ENCODE measurements at places on chromosomes 16 and 17.
A peak's percentile ranks its signal among the peaks of the same experiment; 100 is the strongest.

DNA sequence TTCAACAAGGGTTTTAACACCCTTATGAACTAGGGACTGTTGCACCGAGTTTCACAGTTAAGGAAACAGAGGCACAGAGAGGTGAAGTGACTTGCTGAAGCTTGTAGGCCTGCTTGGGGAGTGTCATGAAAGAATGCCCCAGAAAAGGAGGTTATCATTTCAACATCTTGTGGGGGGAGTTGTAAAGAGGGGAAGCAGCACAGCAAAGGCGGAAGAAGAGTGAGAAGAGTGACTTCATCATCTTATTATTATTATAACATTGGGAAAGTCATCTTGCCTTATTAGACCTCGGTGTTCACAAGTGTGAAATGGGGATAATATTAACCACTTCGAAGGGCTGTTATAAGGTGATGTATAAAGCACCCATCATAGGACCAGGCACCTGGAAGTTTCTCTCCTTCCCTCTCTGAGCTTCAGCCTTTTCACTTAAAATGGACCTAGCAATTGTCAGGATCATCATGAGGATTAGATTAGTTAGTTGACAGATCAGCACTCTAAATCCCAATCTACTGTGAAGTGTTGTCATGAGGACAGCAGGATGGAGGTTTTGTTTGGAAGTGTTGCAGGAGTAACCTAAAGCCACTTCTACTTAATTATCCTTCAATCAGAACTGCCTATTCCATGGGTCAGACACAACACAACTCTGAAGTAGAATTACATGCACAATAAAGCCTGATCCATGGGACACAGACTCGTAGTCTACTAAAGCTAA is 2.3 kb downstream of the CCL4 start:
- DNase-seq, result no peak

DNA sequence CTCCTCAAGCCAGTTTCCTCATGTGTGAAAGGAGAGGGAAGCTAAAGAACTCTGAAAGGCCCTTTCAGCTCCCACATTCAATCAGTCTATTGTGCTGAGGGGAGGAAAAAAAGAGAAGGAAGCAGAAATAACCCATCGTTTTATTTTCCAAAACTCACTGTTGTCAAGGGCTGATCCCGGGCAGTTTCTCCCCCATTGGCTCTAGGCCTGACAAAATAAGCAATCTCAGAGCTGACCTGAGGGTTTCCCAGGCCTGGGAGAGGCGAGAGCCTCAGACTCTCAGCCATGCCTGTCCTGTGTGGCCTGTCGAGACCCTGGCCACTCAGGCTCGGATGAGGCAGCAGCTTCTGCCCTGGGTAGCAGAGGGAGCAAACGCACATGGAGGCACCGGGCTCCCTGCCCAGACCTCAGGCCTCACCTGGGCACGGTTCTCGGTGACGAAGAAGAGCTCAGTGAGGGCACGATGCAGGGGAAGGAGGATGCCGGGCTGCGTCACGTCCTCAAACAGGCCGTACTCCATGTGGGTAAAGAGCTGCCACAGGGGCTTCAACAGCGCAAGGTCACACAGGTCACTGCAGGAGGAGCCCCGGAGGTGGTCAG is 45.0 kb upstream of the ATP2A3 start:
- no peak for DNase-seq

GRCh38 chr16:84765616-84766580 is 53.9 kb upstream of the CRISPLD2 start:
- no peak for DNase-seq

GRCh38 chr17:45775148-45775547 is 9.0 kb upstream of the CRHR1 start:
- DNase-seq, result no peak

DNA sequence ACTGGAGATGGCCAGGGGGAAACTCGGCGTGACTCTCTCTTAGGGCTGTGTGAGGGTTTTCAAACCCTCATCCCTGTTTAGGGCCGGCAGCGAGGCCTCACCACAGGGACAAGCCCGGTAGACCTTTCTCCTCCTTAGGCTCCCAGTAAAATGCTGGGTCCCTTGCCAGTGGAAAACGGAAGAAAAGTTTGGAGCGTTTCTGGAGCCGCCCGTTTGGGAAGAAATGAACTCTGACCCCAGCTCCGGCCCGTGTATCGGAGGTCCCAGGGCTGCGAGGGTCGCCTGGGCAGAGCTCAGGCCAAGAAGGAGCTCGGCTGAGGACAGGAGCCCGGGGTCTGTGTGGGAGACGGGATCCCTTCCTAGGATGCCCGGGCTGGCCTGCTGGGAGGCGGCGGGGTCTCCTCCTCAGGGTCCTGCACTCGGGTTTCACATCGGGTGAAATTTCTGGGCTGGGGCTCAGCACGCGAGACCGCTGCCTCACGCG is 23.2 kb downstream of the ZNF213 start:
- DNase-seq, result no peak

- no peak for DNase-seq
Observed at GRCh38 chr17:5931616-5932015, 138.6 kb upstream of the WSCD1 start.

DNA sequence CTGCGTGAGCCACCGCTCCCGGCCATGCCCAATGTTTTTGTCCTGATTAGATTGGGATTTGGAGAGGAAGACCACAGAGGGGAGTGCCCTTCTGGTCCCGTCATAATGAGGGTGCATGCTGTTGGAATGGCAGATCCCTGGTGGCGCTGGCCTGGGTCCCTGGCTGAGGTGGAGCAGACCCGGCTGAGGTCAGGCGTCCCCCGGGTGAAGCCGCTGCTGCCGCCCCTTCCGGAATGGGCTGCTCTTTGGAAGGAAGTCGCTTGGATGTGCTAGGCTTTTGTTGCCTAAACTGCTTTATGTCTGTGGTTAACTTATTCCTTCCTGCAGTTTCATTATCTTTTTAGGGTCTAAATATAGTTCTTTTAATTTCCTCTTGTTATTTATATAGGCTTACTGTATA is 120.3 kb upstream of the CHMP6 start:
- DNase-seq, result no peak

GRCh38 chr17:78842881-78843565 is 2.4 kb upstream of the USP36 start:
- DNase-seq, result peak; percentile 50

DNA sequence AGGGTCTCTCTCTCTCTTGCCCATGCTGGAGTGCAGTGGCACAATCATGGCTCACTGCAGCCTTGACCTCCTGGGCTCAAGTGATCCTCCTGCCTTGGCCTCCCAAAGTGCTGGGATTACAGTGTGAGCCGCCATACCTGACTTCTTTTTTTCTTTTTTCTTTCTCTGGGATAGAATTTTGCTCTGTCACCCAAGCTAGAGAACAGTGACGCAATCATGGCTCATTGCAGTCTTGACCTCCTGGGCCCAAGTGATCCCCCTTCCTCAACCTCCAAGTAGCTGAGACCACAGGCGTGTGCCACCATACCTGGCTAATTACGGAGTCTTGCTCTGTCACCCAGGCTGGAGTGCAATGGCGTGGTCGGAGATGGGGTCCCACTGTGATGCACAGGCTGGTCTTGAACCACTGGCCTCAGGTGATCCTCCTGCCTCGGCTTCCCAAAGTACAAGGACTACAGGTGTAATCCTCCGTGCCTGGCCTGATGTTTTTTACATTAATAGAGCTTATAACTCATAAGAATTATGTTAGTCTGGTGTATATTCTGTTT is 76.5 kb downstream of the BCAS3 start:
- no peak for DNase-seq

- peak; percentile 73 for DNase-seq
Observed at GRCh38 chr16:67530013-67530939, 1.6 kb downstream of the RIPOR1 start.

DNA sequence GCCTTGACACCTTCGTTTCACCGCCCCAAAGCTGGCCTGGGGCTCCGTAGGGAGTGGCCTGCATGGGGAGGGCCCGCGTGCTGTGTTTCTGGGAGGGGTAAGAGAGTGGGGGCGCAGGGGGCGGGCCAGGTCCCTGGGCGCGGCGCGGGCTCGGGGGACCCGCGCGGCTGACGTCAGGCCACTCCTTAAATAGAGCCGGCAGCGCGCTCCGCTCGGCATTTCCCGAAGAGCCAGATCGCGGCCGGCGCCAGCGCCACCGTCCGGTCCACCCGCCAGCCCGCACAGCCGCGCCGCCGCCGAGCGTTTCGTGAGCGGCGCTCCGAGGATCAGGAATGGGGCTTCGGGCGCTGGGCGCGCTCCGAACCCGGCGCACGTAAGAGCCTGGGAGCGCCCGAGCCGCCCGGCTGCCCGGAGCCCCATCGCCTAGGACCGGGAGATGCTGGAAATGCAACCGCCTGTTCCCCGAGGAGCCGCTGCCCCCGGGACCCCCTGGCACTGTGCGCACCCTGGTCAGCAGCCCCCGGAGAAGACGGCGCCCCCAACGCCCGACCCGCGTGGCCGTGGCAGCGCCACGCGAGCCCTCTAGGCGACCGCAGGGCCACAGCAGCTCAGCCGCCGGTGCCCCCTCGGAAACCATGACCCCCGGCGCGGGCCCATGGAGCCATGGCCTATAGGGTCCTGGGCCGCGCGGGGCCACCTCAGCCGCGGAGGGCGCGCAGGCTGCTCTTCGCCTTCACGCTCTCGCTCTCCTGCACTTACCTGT is at the start of gene HS3ST2:
TSS of gene HS3ST2 (plus strand) at position 215 of the 763 bp plus-strand sequence. CDS start at position 664, 449 bp downstream.
- no peak for DNase-seq

- no peak for DNase-seq
Observed at GRCh38 chr17:45150911-45151809, 2.9 kb downstream of the HEXIM1 start.

- DNase-seq, result no peak
Observed at GRCh38 chr17:28760601-28761562, 17.1 kb downstream of the TRAF4 start.

DNA sequence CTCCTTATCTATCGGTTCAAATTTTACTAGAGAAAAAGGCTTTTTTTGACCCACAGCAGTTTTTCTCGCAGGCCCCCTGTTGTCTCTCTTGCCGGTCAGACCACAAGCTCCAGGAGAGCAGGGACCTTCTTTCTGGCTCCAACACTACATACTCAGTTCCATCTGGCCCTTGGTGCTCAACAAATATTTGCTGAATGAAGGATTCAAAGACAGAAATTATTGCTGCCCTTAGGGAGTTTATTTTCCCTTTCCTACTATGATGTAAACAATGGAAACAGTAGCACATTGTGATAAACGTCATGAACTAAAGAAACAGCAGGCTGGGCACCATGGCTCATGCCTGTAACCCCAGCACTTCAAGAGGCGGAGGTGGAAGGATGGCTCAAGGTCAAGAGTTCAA is 59.0 kb upstream of the ATP2A3 start:
- DNase-seq, result no peak

GRCh38 chr17:7903154-7904103 is 12.7 kb downstream of the RNF227 start:
- DNase-seq, result no peak

GRCh38 chr17:72171703-72172667 is 51.2 kb downstream of the SOX9 start:
- DNase-seq, result peak; percentile 41

GRCh38 chr17:43905985-43906852 is 1.1 kb downstream of the MPP2 start:
- DNase-seq, result peak; percentile 53

GRCh38 chr17:8326511-8327302 is 12.9 kb upstream of the ODF4 start:
- peak; percentile 14 for DNase-seq

- DNase-seq, result no peak
Observed at GRCh38 chr17:81976332-81977210, 858 bp upstream of the ASPSCR1 start.

DNA sequence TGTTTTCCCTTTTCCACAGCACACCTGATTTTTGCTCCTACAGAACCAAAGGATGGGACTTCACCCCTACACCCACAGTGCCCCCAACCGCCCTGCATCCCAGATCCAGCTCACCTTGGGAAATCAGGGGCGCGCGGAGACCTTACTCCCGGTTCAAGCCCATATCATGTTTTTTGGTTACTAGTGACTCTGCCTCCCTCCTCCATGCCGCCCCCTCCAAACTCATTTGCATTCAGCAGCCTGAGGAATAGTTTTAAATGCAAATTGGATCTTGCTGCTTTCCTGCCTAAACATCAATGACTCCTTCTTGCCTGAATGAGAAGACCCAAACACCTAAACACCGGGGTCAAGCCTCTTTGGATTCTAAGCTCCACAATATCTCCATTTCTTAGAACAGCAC is 331.8 kb downstream of the TMEM114 start:
- DNase-seq, result no peak

GRCh38 chr17:29019475-29020181 is 13.8 kb upstream of the SEZ6 start:
- DNase-seq, result no peak

DNA sequence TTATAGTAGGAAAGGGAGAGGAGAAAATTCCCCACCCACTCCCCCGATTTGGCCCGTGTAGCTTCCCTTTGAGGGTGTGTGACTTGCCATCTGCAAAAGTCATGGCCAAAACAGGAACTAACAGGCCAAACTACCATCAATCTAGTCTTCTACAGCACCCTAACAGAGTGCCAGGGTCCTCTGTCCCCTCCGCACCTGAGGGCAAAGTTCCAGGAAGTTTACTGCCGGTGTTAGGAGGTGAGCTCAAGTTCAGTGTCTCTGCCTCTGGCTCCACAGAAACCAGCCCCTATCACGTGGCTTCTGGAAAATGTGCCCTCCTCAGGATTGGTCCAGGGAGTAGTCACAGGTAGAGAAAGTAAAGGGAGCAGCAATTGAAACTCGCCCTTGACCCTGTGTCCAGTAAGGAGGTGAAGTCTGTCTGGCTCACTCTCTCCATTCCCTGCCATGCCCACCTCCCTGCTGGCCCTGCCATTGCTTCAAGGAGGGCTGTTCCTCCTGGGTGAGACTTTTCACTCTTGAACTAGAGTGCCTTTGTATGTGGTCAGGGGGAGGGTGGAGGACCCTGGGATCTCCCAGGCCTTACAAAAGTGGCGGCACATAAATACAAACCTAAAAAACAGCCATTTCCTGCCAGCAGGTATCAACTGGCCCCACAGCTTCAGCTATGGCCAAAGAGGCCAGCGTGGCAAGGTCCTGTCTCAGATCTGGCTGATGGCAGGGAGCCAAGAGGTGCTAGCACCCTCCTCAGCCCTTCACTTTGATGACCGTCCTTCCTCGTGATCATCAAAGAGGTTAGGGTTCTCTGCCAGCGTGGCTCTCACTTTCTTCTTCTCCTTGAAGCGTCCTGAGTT is 5.3 kb downstream of the PRR15L start:
- no peak for DNase-seq

DNA sequence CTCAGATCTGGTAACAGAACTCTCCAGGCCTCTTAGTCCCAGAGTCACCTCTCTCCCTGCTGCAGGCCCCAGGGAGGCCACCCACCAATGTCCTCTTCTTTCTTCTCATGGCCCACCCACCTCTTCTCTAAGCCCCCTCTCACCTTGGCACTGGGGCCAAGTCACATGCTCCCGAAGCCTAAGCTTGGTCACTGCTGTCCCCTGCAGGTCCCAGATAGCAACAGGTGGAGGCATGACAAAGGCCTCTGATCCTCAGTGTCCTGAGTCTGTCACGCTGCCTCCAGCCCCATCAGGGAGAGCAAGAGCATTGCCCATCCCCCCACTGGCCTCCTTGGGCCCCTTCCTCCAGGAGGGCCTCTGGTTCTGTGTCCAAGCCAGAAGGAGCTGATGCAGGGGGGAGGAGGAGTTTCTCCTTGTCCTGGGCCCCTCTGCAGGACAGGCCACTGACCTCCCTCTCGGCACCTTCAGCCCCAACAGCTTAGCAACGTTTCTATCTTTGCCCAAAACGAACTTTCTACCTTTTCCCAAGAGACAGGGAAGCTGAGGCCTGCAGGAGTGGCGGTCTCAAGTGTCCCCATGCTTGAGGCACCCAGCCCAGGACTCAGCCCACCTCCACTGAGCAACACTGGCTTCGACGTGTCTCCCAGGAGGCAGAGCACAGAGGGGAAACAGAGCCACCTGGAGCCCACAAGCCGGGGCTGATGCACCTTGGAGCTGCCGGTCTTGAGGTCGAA is 8.6 kb downstream of the P2RX1 start:
- DNase-seq, result no peak

- DNase-seq, result no peak
Observed at GRCh38 chr17:12318571-12319266, 298.0 kb downstream of the MAP2K4 start.

GRCh38 chr17:20028443-20028842 is 19.3 kb downstream of the SPECC1 start:
- peak; percentile 9 for DNase-seq
